ENCODE measurements at places on chromosomes 13 and 19.

DNA sequence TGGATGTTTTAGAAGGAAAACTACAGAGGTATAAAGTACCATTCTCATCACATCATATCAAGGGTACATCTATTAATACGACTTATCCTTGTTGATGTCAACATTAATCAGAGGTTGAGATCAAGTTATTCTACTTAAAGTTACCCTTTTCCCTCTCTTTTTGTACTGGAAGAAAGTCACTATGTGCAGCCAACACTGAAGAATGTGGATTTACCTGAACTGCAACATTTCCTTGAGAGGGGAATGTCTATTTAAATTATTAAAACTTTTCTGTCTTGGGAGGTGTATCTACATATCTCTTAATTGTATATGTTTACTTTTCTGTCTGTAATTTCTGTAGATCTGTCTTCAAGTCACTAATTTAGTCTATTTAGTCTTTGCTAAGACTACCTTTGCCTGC lies 2.5 kb upstream of the FBXL3 start:
- no peak for DNase-seq

- DNase-seq = no peak
These were observed 6.1 kb downstream of the PPP1R12C start for GRCh38 chr19:55111238-55111831.

GRCh38 chr19:28296506-28296905 lies 916.4 kb downstream of the UQCRFS1 start:
- DNase-seq = no peak

DNA sequence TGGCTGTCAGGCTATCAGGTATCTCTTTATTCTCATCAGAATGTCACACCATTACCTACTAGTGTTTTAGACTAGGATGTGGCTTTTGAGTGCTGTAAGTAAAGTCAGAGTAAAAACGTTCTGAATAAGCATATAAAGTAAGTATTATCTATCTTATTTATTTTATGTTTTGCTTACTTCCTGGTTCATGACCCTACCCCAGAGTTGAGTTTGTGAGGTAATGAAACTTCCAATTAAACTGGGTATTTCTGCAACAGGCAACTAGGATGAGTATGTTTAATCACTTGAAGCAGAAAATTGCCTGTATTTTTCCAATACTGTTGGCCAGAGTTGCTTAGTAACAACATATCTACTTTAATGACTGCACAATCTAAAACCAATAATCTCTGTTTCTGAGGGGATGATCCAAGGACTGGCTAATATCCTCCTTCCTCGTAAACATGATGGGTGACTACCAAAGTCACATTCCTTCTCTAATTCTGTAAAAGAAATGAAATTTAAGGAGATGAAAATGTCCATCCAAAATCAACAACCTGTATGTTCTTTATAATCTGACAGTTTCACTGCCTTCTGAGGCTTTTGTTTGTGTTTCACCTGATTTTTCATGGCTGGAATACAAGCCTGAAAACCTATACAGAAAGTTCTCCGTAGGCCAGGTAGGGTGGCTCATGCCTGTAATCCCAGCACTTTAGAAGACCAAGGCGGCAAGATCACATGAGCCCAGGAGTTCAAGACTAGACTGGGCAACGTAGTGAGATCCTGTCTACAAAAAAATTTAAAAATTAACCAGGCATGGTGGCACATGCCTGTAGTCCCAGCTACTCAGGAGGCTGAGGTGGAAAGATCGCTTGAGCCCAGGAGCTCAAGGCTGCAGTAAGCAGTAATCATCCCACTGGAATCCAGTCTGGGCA lies 83.1 kb downstream of the ABCC4 start:
- no peak for DNase-seq

DNA sequence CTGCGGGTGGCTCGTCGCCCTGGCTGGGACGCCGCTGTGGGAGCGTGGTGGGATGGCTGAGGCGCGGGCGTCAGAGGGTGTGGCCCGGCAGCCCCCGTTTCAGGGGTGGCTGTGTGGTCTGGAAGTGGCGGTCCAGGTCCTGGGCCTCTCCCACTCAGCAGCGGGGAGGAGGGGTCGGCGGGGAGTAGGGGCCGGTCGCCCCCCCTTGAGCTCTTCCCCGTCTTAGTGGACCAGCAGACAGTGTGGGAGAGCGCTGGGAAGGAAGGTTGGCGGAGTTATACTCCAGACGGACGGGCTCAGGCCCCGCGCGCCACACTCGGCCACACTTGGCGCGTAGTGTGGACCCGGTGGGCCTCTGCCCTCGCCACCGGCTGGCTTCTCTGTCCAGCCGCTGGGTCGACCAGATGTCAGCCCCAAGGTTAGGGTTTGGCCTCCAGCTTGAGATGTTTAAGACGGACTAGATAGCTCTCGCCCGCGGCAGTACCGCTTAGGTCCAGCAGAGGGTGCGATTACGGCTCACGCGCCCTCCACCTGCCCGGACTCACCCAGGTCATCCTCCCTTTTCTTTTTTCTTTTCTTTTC lies 21.7 kb upstream of the ZNF429 start:
- no peak for DNase-seq

DNA sequence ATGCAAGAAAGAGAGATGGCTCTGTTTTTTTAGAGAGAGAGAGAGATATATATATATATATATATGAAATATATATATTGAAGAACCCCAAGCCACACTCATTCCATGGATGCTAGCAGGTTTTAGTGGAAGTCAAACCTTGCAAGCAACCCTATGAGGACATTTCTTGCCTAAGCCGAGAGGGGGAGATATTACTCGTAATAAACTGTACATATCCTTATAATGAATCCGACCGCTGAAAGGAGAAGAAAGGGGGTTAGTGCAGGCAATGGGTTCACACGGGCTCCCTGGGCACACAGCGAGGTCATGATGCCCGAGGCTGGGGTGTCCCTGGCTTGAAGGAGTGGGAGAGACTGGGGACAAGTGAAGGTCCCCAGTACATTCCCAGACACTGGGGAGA lies 78.3 kb downstream of the IER2 start:
- no peak for DNase-seq

GRCh38 chr13:43424412-43424811 lies 362.4 kb downstream of the ENOX1 start:
- DNase-seq = no peak

- DNase-seq = no peak
These were observed 22.0 kb downstream of the HDGFL2 start for GRCh38 chr19:4493929-4494690.

DNA sequence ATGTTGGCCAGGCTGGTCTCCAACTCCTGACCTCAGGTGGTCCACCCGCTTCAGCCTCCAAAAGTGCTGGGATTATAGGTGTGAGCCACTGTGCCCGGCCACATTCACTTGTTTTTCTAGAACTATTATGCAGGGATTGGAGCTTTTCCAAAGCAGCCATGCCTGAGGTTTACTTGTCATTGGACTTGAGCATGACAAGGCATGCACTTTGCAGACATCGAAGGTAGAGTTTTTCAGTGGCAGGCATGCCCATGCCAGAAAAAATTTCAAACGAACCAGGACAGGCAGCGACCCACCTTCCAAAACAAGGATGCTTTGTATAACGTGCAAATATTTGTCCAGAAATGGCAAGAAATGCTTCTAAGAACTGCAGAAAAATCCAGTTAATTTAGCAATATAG lies 17.7 kb downstream of the PNMA8A start:
- DNase-seq = no peak

GRCh38 chr19:36605101-36605876 lies at the start of gene ZNF382:
TSS of gene ZNF382 (plus strand) at chr19:36605313. CDS start at chr19:36609915, 4,602 bp downstream.
- peak; percentile 81 for DNase-seq

DNA sequence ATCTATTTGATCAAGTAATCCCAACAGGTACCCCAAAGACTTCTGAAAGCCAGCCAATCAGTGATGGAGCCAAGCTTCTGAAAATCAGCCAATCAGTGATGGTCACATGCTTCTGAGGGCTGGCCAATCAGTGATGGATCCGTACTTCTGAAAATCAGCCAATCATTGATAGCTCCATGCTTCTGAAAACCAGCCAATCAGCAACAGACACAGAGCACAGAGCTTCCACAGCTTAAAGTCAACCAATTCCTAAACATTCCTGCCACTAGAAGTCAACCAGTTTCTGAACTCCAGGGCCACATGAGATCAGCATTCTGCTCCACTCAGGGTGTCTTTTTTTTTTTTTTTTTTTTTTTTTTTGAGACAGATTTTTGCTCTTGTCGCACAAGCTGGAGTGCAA lies 8.2 kb upstream of the HSD17B14 start:
- DNase-seq = no peak

- no peak for DNase-seq
These were observed 35.6 kb upstream of the TMTC4 start for GRCh38 chr13:100710176-100710575.

DNA sequence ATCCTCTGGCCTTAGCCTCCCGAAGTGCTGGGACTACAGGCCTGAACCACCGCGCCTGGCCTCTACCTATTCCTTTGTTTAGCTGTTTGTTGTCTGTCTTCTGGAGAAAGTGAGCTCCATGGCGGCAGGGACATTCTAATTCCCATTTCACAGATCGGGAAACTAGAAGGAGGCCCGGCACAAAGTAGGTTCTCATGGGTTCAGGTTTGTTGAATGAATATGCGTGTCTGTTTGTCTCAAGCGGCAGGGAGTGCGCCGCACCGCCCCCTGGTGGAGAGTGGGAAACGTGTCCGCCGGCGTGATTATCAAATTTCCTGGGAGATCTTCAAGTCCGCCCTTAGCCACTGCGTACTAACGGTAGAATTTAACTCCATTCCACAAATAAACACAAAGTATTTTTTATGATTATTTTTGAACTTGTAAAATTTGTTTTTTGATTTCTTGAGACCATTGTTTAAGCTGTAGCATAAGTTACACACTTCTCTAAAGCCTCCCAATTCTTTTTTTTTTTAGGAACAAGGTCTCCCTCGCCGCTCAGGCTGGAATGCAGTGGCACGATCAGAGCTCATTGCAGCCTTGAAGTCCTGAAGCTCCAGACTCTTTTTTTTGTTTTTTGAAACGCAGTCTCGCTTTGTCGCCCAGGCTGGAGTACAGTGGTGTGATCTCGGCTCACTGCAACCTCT lies 8.9 kb upstream of the CCDC9 start:
- peak; percentile 79 for DNase-seq

- DNase-seq = no peak
These were observed 69.3 kb downstream of the SLC6A16 start for GRCh38 chr19:49255674-49256073.

DNA sequence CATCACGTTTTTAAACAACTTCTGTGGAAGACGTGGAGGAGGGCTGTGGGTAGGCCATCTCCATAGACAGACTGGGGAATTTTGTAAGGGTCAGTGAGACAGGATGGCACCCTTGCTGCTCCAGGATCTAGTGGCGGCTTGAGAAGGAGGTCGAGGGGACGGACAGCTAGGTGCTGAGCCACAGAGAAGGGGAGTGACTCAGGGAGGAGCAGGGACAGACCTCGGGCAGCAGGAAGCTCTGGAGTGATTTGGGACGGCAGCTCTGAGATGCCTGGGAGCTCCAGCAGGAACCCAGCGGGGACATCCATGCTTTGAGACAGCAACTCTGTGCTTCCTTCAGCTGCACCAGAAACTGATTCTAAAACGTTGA lies 169.1 kb upstream of the SOX1 start:
- no peak for DNase-seq

DNA sequence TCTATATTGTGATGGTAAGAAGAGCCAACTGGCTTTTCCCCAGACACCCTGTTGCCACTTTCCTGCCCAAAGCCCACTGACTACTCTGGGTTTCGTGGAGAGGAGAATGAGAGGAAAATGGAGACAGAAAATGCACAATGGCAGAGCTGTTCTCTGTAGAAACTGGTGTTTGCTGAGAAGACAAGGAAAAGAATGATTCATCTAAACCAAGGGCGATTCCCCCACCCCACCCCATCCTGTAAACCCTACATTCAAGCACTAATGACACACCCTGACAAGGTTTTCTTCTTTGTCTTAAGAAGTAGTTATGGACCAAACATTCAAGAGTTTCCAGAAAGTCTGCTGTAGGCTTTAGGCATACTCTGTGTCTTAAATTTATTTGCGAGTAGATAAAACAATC lies 68.8 kb downstream of the DOCK9 start:
- no peak for DNase-seq

GRCh38 chr19:5392486-5392885 lies 51.9 kb upstream of the PTPRS start:
- no peak for DNase-seq

DNA sequence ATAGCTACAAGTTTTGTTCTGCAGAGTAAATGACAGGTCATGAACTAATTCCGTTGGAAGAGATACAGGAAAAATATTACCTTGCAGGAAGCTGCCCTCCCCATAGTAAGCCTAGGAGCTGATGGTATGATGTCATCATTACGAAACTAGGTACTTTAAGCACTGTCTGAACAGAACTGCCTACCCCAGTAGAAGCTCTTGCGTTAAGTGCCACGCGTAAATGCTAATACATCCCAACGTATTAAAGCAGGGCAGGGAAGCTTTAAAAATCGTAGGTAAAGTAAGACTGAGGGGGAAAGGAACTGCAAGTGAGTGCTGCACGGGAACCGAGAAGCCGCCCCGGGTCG lies 572 bp downstream of the UGGT2 start:
- DNase-seq = peak; percentile 23

- DNase-seq = peak; percentile 60
These were observed 211.1 kb downstream of the TEX29 start for GRCh38 chr13:111531505-111531904.

DNA sequence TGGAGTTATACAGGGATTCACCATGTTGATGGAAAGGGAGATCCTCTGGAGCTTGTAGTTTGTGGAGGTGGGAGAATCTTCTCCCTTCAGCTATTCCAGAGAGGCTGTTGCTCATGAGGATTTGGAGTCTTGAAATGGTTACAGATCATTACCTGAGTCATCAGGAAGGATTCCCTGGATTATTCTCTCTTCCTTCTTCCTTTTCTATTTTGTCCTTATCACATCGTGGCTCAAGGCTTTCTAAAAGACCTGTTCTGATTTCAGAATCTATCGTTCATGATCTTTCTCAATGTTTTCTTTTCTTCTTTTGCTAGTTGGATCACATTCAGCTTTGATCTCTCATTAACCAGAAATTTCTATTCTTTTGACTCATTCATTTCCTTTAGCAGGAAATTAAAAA lies 196.0 kb downstream of the KLF5 start:
- DNase-seq = no peak

- DNase-seq = no peak
These were observed 8.2 kb downstream of the SPPL2B start for GRCh38 chr19:2336528-2337328.

- no peak for DNase-seq
These were observed 4.6 kb downstream of the S1PR2 start for GRCh38 chr19:10226376-10227025.

- DNase-seq = no peak
These were observed 13.1 kb downstream of the AP2A1 start for GRCh38 chr19:49779731-49780555.

- DNase-seq = no peak
These were observed 118.3 kb upstream of the STARD13 start for GRCh38 chr13:33403807-33404362.
